ENCODE measurements at places on chromosomes 1 and 21.

GRCh38 chr1:12620488-12620865 is 2.5 kb upstream of the DHRS3 start:
- no peak for DNase-seq

DNA sequence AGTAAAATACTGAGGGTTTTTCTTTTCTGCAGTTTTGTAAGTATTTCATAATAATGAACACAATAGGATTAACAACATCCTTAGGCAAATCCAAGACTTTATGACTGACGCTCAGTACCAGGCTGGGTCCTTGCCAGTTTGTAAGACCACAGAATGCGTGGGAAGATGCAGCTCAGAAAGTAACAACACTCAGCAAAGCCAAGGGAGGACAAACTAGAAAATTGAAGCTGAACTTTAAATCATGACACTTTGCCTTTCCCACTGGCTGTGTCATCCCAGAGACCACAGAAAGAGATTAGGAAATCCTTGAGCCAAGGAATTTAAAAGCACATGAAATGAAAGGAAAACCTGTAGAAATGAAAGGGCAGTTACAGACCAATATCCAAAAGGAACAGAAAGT is 426.3 kb upstream of the CHRM3 start:
- DNase-seq: no peak

DNA sequence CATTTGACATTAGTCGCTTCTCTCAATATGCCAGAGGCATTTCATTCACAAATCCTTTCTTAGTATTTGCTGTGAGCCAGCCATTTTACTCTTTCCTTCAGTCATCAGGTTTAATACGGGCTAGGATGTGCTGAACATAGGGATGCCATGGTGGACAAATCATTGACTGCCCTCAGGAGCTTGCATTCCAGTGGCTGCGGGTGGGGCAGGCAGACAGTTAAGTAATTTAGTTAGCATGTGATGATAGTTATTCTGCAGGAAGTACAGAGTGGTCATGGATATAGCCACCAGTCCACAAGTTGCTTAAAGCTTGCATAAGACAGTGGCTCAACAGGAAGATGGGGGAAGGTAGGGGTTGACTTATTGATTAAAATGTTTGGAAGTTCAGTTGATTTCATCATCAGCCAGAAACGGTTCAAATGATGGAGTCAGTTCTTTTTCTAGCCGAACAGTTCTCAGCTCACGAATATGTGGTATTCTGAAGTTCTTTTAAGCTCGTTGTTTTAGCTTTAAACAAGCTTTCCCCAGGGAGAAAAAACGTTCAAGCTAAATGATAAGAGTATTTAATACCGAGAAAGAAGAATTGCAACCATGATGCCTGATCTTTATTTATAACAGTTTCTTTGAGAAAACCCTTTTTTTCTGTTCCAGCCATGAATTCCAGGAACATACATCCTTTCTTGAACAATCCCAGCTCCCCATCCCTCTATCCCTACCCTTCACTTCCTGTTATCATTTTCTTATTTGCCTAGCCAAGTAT is 1.4 kb downstream of the SLC22A15 start:
- DNase-seq: no peak

GRCh38 chr1:57591842-57592241 is 168.0 kb upstream of the DAB1 start:
- no peak for DNase-seq

DNA sequence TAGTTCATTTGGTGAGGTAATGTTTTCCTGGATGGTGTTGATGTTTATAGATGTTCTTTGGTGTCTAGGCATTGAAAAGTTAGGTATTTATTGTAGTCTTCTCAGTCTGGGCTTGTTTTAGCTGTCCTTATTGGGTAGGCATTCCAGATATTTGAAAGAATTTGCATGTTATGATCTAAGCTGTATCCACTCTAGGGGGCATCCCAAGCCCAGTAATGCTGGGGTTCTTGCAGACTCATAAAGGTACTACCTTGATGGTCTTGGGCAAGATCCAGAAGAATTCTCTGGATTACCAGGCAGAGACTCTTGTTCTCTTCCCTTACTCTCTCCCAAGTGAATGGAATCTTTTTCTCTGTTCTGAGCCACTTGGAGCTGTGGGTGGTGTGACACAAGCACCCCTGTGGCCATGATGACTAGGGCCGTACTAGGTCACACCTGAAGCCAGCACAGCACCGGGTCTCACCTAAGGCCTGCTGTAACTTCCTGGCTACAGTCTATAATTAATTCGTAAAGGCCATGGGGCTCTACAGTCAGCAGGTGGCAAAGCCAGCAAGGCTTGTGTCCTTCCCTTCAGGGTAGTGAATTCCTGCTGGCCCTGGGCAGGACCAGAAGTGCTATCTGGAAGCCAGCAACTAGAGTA is 74.8 kb upstream of the PDE4B start:
- peak; percentile 1 for DNase-seq

GRCh38 chr1:6490181-6491080 is 1.0 kb downstream of the PLEKHG5 start:
- peak; percentile 34 for DNase-seq

DNA sequence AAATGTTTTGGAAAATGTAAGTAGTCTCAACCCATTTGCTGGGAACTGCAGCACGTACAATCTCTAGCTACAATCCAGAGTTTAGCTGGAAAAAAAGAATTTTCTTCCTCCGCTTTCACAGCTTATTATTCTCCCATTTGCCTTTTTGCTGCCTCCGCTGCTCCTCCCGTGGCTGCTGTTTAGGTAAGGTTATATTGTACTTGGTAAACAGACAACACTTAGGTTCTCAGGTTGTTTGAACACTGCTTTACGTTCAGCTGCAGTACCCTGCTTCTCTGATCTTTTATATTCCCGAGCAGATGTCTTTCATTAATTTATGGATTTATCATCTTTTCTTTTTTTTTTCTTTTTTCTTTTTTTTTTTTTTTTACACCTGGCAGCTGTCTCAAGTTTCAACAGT is 14.3 kb downstream of the PROX1 start:
- peak; percentile 79 for DNase-seq
